ENCODE measurements at places on chromosomes 5 and 9. TPM values are rescaled to one million over a fixed set of nuclear protein-coding genes. Genes with fewer than 3 reads are reported as not detected.

Gene FKTN
- polyA plus RNA-seq = 5.2 TPM

Gene ADGRD2
- polyA plus RNA-seq = 0.11 TPM

Gene PKD2L2
- polyA plus RNA-seq = not detected

Gene INSL4
- not detected for polyA plus RNA-seq

Gene GRIN3A
- polyA plus RNA-seq = not detected

Gene ADRA1B
- 0.07 TPM for polyA plus RNA-seq

Gene NSG2
- polyA plus RNA-seq = not detected

Gene RETREG1
- polyA plus RNA-seq = 1.0 TPM

Gene PCDHB16
- not detected for polyA plus RNA-seq

Gene ENG
- polyA plus RNA-seq = 5.4 TPM

Gene SLC9A3
- 0.60 TPM for polyA plus RNA-seq

Gene FGF18
- not detected for polyA plus RNA-seq

Gene OBP2B
- not detected for polyA plus RNA-seq

Gene DBH
- not detected for polyA plus RNA-seq

Gene ARID3C
- polyA plus RNA-seq = 0.07 TPM

Gene NR6A1
- 0.39 TPM for polyA plus RNA-seq

Gene HBEGF
- 10.2 TPM for polyA plus RNA-seq

Gene GTF2H2
- 9.4 TPM for polyA plus RNA-seq

Gene KLHL3
- 0.48 TPM for polyA plus RNA-seq

Gene IL13
- polyA plus RNA-seq = not detected

Gene SAXO1
- polyA plus RNA-seq = not detected

Gene CARD9
- 0.17 TPM for polyA plus RNA-seq

Gene ST8SIA4
- polyA plus RNA-seq = 0.21 TPM

Gene WHRN
- polyA plus RNA-seq = 2.0 TPM

Gene SLC34A3
- not detected for polyA plus RNA-seq

Gene ENTPD8
- not detected for polyA plus RNA-seq

Gene ZNF454
- 0.18 TPM for polyA plus RNA-seq

Gene GTF3C4
- 4.6 TPM for polyA plus RNA-seq

Gene ACOT12
- not detected for polyA plus RNA-seq
